Right cardiac atrium (tissue), 5 donors: ENCODE measurements at places on chromosomes 11 and 22. TPM values are rescaled to one million over a fixed set of nuclear protein-coding genes. Genes with fewer than 3 reads are reported as not detected.

Gene LARGE1
- total RNA-seq: 73.1 TPM

DNA sequence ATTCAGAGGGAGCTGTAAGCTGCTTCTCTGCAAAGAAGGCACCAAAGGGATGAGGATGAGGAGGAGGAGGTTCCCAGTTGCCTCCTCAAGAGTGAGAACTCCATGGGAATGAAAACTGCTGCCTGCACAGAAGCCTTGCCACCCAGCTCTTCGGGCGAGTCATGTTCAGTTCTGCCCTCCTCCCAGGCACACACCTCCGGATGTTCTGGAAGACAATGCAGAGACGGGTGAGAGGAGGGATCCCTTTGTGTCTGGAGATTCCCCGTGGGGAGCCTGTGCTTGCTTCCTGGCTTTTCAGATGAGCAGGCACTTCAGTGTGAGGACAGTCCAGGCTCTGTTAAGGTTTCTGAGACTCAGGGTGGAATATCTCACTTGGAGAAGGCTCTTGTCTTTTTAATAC lies 295.6 kb downstream of the DDX10 start:
- DNase-seq: no peak

DNA sequence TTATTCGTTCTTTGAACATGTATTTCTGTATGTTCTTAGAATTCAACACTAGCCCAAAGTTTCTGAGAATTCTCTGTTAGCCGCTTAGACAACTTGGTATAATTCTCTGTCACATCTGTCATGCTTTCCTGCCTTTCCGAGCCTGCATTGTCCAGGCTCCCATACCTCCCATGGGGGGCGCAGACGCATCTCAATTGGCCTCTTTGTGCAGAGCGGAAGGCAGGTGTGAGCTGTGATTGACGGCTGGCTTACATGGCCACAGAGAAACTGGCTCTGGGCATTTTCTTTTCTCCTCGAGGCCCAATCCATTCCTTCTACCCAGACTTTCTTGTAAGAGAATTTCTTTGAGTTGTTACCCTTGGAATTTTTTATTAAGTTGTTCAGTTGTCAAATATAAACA lies 132.7 kb upstream of the SESN3 start:
- DNase-seq: no peak

DNA sequence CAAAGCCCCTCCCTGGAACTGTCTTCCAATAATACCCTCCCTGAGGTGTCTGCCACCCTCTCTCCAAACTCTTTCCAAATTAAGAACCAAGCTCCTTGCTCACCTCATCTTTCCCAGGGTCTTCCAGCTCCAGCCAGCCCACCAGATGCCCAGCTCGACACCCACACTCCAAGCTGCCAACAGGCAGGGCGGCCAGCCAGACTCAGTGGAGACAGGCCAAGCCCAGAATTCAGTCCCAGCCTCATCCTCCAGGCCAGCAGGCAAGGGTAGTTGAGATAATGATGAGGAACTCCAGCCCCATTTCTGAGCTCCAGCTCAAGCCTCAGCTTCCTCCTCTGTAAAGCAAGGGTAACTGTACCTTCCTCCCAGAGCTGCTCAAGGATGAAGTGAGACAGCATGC lies 132.9 kb downstream of the CHST1 start:
- peak; percentile 59 for DNase-seq

DNA sequence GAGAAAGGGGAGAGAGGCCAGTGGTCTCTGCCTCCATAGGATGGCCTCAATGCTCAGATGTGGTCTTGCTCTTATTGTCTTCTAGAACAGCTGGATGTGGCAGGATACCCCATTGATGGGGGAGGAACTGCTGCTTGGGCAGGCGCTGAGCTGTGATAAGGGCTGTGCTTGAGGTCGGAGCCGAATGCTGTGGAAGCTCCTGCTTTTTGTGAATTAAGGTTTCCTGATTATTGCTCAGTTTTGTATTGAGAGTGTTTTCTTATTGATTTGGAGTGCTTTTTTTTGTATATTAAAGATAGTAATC lies 57.2 kb downstream of the CABIN1 start:
- DNase-seq: no peak

- DNase-seq: no peak
Observed at GRCh38 chr11:30377347-30377746, 54.4 kb downstream of the ARL14EP start.

- no peak for DNase-seq
Observed at GRCh38 chr22:22013559-22014284, 31.1 kb upstream of the TOP3B start.

- DNase-seq: no peak
Observed at GRCh38 chr22:30245181-30245984, 1.2 kb downstream of the LIF start.

- peak; percentile 78 for DNase-seq
Observed at GRCh38 chr22:17910561-17911311, 113.6 kb downstream of the MICAL3 start.

Gene C11orf97
- total RNA-seq: not detected

Gene RASGRP2
- total RNA-seq: 32.0 TPM

Gene PRG3
- not detected for total RNA-seq

Gene SLC35F2
- total RNA-seq: 2.3 TPM

Gene CCND1
- total RNA-seq: 113 TPM

Gene CRYBB2
- total RNA-seq: not detected

- no peak for DNase-seq
Observed at GRCh38 chr11:61046833-61047232, 55.5 kb upstream of the CD5 start.

GRCh38 chr11:65221026-65221425 lies 39.3 kb downstream of the CAPN1 start:
- DNase-seq: no peak

DNA sequence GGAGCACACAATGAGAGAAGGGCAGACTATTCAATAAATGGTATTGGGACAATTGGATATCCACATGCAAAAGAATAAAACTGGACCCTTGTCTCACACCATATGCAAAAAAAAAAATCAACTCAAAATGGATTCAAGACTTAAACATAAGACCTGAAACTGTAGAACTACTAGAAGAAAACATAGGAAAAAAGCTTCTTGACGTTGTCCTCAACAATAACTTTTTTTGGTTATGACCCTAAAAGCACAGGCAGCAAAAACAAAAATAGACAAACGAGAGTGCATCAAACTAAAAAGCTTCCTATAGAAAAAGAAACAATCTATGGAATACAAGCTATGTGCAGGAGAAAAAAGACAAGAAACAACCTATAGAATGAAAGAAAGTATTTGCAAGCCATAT lies 37.1 kb upstream of the EED start:
- DNase-seq: no peak

DNA sequence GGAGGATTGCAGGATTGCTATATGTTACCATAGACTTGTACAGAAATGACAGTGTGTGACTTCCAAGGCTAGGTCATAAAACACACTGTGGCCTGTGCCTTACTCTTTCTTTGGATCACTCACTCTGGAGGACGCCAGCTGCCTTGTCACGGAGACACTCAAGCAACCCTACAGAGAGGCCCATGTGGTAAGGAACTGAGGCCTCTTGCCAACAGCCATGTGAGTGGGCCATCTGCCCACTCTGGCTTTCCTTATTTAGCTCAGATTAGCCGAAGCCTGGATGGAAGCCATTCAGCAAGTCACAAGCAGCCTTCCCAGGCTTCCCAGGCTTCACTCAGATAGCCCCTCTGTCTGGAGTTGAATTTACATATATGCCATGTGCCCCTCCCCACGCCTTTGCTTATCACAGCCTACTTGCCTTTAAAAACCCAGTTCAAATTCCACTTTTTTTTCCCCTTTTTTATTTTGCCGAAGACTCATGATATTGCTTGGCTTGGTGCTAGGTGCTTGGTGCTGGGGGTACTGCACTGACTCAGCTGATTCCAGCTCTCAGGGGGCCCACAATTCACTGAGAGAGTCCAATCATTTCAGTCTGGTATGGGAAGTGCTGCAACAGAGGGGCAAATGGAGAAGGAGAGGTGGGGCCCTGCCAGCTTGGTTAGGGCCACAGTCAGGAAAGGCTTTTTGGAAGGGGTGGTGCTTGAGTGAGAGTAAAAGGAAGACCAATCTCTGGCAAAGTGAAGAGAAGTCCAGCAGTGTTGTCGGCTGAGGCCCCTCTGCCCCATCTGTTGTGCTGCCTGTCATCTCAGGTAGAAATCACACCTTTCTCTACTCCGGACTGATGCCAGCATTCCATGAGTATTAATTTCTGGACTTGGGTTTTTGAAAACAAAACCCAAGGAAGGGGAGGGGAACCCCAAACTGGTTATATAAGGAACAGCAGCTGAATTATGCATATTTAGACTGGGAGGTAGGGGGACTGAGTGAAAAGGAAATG lies 14.5 kb upstream of the P4HA3 start:
- peak; percentile 94 for DNase-seq

Gene SRSF8
- total RNA-seq: 36.1 TPM

DNA sequence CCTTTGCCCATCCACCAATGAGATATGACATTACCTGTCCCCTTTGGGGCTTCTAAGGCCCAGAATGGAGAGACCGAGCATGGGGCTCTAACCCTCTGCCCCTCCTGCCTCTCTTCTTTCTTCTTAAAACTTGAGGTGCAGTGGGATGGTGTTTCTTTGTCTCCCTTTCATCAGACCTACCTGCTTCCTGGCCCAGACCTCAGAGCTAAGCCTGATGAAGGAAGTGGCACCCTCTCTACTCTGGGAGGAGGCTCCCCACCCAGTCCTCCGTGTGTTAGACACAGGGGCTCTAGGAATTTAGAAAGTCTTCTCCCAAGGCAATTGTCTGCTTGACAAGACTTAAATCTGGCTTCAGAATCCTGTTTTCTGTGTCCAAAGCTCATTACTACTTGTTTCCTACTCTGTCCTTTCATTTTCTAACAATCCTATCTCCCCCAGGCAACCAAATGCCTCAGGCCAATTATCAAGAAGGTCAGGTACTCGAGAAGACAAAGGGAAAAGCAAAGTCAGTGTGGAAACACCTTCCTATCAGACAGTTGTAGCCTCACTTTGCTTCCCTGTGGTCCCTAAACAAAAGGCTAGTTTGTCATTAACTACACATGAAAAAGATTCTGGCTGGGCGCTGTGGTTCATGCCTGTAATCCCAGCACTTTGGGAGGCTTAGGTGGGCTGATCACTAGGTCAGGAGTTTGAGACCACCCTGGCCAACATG lies 20.3 kb upstream of the PARVA start:
- no peak for DNase-seq

GRCh38 chr11:45537614-45538013 lies 127.8 kb downstream of the CHST1 start:
- DNase-seq: no peak

GRCh38 chr22:49660794-49661781 lies 166.6 kb downstream of the BRD1 start:
- no peak for DNase-seq

DNA sequence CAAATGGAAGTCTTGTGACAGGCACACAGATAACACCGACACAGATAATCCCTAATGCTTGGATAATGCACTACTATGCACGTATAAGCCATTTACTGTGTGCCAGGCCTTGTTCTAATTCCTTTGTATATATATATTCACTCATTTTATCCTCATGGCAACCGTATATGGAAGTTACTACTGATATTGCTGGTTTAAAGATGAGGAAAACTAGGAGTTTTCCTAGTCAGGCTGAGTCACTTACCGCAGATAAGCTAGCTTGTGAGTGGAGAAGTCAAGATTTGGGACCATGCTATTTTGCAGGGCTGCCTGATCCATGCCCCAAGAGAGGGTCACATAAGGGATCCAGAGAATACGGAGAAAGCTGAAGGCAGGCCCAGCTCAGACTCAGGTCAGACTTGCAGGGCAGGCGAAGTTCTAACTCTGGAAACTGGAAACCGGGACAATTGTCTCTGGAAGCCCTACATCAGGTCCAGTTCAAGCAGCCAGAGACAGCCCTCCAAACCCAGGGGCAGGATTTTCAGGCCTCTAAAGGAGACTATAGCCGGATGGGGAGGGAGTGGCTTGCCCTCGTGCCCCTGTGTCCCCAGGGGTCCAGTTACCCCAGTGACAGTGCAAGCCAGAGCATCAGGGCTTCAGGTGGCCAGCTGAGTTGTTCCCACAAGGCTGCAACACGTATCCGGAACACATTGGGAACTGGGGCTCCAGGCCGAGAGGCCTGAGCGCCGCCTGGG lies 534.8 kb downstream of the INSC start:
- no peak for DNase-seq

Gene C11orf16
- not detected for total RNA-seq

Gene PICK1
- total RNA-seq: 25.5 TPM

GRCh38 chr11:114059278-114059983 lies at the start of gene ZBTB16:
Gene ZBTB16, plus strand, starts transcription at chr11:114059711. Its CDS starts 3,590 bp downstream, at chr11:114063301.
- DNase-seq: peak; percentile 95

Gene PKNOX2
- 17.6 TPM for total RNA-seq

- DNase-seq: no peak
Observed at GRCh38 chr11:14454861-14455632, 44.6 kb downstream of the COPB1 start.

DNA sequence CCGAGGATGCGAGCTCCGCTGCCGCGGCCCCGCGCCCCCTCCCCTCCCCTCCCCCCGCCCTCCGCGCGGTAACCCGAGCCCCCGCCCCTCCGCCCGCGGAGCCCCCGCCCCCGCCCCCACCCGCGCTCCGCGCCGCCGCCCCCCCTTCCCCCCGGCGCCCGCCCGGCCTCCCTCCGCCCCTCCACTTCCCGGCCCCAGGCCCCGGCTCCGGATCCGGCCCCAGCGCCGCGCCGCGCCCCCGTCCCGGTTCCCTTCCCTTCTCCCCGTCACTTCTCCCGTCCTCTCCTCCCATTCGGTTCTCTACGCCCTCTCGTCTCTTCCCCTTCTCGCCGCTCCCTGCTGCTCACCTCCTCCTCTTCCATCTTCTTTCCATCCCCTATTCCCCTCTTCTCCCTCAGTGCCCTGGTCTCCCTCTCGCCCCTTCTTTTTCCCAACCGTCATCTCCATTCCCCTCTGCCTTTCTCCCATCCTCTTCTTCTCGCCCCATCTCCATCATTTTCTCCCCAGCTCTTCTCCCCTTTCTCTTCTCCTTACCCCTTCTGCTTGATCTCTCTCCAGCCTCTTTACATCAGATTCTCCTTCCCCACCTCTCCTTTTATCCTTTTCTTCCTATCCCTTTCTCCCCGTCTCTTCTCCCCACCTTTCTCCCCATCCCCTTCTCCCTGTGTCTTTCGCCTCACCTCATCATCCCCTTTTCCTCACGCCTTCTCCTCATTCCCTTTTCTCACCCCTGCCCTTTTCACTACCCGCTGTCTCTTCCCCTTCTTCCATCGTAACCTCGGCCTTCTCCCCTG lies at the start of gene DCHS1:
DCHS1 (minus strand) TSS at position 20 of the 794 bp plus-strand sequence. CDS start 14,196 bp downstream, outside the sequence.
- DNase-seq: peak; percentile 81

- no peak for DNase-seq
Observed at GRCh38 chr11:125074511-125075241, 11.6 kb downstream of the SLC37A2 start.

GRCh38 chr11:115869780-115870431 lies 365.7 kb upstream of the CADM1 start:
- DNase-seq: peak; percentile 35

- peak; percentile 82 for DNase-seq
Observed at GRCh38 chr11:59668188-59668949, 468 bp downstream of the PATL1 start.

- no peak for DNase-seq
Observed at GRCh38 chr11:3192511-3193372, 25.9 kb downstream of the MRGPRG start.

GRCh38 chr11:5277807-5278382 lies 8.2 kb upstream of the HBE1 start:
- no peak for DNase-seq

DNA sequence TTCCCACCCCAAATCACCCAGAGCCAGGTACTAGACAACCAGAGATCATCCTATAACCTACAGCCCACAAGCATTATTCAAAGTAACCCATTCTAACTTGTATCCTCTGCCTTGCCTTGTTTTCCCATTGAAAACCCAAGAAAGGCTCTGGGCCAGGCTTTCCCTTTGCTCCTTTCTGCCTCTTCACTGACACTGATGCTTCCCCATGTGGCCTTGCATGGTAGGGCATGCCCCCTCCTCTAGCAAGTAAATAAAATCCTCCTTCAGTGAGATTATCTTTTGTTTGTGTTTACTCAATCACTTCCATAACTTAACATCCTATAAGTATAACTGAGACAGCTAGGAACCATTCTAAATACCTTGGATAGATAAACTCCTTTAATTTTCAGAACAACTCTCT lies 65.6 kb upstream of the FAR1 start:
- DNase-seq: no peak
